ENCODE measurements at places on chromosomes 2 and 18.

- DNase-seq, result no peak
Observed at GRCh38 chr2:26255759-26256384, 11.1 kb downstream of the HADHB start.

GRCh38 chr2:43790147-43790546 lies 16.3 kb downstream of the DYNC2LI1 start:
- peak; percentile 21 for DNase-seq

DNA sequence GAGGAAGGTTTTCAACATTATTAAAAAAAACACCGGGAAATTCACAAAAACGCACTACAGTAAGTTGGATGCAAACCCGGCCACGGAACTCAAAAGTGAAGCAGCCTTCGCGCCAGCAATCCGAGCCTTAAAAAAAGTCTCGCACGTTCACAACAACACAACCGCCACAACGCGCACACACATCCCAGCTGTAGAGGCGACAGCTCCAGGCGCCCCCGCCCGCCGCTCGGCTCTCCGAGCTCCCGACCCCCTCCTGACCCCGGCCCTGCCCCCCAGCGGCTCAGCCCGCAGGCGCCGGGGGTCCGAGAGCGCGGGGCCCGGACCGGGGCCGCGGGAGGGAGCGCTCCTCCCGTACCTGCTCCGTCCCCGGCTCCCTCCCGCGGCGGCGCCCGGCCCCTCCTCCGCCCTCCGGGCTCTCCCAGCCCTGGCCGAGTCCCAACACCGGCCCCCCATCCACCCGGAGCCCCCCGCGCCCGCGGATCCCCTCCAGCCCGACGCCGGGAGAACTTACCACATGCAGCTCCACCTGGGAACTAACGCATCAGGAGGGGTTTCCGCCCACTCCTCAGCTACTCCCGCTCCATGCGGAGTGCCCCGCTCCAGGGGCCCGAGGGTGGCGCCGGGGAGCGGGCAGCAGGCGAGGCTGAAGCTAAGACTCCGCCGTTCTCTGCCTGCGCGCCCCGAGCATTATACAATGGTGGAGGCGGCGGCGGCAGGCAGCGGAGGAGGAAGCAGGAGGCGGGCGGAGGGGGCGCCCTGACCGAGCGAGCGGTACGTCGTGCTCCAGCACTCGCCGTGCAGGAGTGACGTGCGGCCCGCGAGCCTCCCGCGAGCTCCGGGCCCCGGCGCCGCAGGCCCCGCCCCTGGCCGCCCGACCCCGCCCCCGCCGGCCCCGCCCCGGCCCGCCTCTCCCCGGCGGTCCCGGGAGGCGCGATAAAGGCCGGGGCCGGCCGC lies at the start of gene SERTAD2:
SERTAD2 (minus strand) TSS at position 805 of the 954 bp plus-strand sequence. CDS start 17,042 bp downstream, outside the sequence.
- DNase-seq, result peak; percentile 84

DNA sequence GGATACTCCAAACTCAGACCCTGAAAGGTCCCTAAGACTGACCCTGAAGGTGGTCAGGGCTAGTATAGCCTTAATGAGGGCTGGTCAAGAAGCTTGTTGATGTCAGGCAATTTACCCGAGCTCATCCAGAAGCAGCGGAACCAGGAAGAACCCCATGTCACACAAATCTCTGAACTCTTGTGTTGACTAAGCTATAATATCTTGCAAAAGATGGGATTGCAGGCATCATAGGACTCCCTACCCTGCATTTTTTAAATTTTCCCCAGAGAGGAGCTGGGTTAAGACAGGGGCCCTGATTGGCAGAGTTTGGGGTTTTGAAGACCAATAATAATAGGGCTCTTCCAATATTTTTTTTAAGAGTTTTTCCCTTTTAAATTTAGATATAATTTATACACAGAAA lies 2.0 kb upstream of the PLEKHB2 start:
- no peak for DNase-seq

- DNase-seq, result no peak
Observed at GRCh38 chr2:112821682-112822081, 14.9 kb downstream of the IL1B start.

DNA sequence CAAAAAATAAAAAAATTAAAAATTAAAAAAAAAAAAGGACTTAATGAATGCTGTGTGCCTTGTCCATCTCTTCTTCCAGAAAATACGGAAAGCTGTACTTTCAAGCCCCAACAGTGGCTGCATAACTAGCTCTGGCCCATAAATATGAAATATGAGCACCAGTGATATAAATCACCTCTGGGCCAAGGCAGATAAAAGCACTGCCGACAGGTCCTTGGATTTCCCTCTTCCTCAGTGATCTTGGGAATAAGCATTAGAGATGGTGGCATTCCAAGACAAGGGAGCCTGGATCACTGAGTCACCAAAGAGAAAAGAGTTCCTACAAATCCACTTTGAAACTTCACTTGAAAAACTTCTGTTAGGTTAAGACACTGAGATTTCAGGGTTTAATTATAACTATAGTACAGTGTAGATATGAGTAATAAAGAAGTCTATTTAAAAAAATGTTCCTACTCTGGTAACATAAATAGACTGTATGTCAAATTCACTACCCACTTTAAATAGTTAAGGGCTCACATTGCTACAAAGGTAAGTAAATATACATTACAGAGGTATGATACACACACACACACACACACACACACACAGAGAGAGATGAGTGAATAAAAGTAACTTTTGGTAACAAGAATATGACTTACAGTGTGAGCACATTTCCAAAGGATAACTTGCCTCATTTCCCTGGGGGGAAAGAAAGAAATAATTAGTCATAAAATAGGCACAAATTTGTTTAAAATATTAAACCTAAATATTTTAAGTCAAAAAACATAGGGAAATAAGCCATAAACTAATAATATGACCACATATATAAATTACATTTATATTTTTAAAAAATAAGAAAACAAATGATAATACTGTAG lies 35.6 kb downstream of the PPP3R1 start:
- DNase-seq, result peak; percentile 57

DNA sequence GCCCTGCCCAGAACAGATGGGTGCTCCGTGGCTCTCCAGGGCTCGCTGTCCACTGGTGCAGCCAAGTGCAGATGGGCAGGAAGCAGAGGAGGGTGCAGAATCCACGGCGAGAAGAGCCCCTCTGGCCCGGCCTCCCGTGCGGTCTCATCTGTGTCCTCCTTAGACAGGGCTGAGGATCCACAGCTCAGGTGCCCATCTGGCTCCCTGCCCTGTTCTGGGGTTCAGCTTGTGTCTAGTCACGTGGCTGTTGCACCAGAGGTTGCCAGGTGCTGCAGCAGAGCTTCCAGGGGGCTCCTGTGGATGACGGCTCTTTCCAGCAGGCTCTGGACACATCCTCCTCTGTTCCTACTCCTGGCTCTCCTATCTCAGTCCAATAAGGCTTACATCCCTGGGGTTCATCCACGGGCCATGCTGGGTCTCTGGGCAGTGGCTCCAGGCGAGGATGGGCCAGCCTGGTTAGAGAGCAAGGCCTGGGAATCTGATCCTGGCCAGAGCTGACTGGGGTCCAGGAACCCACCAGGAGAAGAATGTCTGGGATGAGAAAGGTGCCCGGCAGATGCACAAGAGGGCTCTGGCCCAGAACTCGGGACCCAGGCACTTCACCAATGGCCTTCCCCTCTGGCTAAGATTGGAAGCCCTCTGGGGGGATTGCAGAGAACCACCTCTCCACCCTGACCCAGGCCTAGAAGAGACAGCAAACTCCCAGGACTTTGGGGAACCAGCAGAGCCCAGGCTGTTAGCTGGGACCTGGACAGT lies 116.3 kb upstream of the ID2 start:
- no peak for DNase-seq

DNA sequence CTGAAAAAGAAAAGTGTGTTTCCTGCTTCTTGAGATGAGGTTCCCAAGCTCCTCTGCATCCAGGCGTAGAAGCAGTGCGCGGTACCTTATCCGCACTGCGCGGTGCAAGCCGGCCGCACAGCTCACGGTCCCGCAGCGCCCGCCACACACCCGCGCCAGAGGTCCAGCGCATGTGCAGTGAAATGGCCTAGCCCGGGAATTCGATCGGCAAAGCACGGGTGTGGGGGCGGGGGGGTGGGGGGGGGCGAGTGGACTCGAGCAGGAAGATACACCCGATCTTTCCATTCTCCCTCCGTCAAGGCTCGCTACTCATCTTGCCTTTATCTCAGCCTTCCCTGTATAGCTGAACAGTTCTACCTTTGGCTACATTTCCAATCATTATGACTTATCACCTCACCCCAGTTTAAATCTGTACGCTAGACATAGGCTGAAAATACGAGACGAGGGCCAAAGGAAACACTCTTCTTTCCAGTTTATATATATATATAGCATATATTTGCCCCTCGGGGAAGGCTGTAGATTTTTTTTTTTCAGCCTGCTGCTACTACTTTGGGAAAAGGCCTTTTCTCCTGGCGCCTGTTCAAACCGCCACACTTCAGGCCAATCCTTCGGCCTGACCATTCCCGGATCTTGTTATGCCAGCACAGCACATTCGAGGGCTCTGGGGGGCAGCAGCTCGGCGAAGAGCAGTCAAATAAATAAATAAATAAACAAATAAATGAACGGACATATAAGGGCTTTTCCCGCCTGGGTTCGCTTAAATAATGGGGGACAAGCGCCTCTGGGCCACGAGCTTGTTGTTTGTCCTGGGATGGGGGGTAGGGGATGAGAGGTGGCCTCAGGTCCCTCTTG lies 10.4 kb downstream of the HOXD8 start:
- DNase-seq, result no peak

DNA sequence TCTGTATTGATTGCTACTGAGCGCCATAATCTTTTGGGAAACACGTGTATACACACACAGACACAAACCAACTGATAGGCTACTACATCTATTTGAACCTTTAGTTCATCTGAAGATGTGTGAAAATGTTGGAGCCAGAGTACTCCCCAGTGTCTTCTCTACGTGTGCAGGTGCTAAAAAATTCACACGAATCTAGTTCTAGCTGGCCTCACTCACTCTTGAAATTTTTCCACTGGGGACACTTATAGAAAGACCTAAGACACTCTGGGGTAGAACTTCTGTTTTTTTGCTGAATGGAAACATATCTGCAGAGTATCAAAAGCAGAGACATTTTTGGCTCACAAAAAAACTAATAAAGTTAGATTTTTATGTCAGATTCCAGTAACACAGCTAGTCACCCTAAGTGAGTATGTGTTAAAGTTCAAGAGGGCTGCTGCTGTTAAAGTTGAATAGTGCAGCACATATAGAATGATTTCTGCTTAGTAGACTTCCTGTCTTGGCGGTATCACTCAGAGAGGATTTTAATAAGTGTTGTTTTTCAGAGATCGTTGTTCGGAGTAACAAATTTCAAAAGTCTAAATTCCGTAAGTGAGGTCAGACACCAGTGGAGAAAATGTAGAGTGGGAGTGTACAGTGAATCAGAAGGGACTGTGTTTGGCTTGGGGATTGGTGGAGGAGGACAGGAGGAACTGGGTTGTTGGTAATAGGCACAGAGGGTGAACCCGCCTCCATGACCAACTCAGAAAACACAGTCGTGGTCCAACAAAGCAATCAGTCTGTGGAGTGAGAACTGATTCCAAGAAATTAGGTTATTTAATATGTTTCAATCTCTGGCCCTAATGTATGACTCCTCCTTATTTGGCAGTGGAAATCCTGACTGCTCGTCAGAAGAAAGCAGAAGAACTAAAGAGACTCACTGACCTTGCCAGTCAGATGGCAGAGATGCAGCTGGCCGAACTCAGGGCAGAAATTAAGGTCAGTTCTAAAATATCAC lies 43.1 kb downstream of the KCTD18 start:
- peak; percentile 56 for DNase-seq

DNA sequence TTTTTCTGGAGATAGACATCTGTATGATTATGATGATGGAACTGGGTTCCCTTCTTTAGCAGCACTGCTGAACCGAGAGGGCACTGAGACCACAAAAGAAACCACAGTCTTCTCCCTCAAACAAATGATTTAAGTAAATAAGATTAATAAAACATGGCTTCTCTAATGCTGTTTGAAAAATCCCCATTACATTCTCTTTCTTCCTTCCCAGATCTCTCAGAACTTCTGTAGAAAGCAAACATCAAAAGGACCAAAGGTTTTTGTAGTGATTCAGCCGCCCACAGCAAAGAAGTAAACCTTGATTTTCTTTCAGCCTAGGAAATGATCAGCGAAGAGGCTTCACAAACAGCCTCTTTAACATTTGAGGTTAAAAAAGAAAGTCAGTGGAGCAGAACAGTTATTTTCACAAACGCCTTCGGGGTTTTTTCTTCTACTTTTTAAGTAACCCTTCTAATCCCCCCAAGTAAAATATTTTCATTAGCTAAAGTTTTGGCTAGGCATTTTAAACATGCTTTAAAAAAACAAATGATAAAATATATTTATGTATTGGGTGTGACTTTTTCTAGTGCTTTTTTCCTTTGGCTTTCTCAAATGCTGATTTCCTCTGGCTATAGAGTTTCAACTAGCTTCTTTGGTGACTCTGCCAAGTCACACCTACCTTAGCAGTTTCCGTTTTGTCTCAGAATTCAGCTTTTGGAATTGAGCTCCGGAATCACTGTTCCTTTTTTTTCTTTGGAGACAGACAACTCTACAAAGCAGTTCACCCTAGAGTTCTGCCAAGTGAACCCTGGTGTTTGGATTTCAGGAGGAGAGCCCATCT lies 89.6 kb downstream of the UPP2 start:
- no peak for DNase-seq

DNA sequence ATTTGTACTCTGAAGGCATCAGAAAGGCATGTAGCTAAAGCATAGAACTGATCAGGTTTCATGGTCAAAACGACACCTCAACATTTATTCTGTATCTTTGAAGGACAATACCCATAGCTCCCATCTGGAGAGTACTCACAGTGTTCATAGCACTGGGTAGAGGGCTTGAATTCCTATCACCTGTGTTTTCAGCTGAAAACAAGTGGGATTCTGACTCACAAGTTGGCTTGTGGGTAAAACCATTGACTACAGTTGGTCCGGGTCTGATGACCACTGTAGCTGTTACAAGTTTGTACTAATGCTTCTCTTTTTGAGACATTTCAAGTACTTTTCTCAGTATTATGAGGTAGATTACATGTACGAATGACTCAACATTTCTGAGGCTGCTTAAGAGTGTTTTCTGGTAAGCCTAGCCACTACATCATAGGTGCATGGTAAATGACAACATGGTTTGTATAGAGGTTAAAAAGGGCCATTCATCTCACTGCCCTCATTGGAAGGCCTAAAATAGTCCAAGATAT lies 68.6 kb upstream of the PELI1 start:
- peak; percentile 31 for DNase-seq

DNA sequence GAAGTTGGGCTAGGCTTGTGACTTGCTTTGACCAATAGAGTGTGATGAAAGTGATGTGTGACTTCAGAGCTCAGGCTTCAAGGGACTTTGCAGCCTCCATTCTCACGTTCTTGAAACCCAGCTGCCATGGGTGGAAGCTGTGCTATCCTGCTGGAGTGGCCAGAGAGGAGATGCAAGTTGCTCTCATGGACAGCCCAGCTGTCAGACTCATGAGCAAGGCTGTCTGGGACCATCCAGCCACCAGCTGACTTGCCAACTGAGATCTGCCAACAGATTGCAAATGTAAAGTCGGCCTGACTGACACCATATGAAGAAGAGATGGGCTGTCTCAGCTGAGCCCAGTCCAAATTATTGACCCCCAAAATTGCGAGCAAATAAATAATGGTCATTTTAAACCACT lies 226.4 kb upstream of the CXCR4 start:
- no peak for DNase-seq

Measured in IMR-90 (cell line).